ENCODE measurements at places on chromosomes 2 and 18.

- no peak for DNase-seq
Measured at GRCh38 chr2:209661286-209661894, 110.2 kb upstream of the UNC80 start.

GRCh38 chr2:15642815-15643500 lies 51.3 kb downstream of the DDX1 start:
- no peak for DNase-seq

DNA sequence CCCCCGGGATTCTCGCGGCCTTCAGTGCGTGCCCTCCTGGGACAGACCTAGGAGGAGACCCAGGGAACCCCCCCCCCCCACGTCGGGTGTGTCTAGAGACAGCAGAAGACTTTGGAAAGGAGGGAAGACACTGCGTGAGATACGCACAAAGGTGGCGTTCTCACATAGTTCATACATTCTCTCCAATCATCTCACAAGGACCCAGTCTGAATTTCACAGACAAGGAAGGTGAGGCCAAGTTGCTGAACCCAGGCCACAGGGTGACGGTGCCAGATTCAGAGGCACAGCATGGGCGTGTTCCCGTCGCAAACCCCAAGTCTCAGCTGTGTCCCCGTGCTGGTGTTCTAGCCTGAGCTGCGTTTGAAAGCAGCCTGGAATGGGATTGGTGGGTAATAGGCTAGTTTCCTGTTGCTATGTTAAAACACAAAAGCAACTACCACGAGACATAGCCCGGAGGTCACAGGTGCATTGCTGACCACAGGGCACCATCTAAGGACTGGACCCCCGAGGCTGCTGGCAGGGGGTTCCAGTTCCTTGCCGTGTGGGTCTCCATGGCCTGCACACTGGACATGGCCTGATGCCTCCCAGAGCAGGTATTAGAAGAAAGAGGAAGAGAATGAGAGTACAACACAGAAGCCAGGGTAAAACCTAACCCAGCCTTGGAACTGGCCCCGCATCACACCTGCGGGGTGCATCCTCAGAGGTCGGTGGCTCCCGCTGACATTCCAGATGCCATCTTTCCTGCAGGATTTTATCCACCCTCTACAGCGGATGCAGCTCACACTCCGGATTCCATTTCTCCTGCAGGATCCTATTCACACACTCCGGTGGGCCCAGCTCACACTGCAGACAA lies 1.1 kb upstream of the PXDN start:
- DNase-seq = no peak

DNA sequence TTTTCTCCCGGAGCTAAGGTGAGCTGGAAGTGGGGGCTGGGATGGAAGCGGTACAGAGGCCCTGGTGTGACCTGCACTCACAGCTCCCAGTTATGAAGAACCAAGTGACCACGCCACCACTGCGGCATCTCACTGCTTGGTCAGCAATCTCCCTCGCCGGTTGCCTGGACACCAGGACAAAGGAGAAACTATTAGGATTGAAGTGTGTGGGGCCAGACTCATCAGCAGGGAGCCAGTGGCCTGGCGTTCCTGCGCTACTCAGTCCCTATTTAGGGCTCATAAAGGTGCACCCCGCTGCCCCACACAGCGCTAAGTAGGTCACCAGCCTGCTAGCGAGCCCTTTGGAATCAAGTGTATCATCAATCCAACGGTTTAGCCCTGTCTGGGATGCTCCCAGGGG lies 82.9 kb downstream of the ZCCHC2 start:
- DNase-seq = no peak

- no peak for DNase-seq
Measured at GRCh38 chr2:237120916-237121315, 35.2 kb downstream of the COPS8 start.

- DNase-seq = no peak
Measured at GRCh38 chr2:22800412-22800811, 584.6 kb upstream of the KLHL29 start.

DNA sequence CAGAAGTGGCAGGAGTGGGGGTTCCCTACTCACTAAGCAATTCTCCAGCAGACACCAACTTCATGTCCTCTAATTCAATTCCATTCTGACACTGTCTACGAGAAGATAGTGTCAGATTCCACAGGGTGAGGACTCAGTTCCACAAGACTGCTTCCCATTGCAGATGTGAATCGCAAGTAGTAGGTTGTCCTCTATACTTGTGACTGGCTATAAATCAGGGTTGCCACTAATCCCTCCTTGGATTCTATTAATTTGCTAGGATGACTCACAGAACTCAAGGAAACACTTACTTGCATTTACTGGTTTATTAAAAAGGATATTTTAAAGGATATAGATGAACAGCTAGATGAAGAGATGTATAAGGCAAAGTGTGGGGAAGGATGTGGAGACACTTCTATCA lies 184.1 kb upstream of the ACVR2A start:
- DNase-seq = no peak

All from KG1 (cell line).